GM04504 (cell line): ENCODE measurements at places on chromosomes 7 and 10.

- DNase-seq = no peak
Measured at GRCh38 chr7:147658392-147658967, 932.1 kb upstream of the C7orf33 start.

- no peak for DNase-seq
Measured at GRCh38 chr7:132211971-132212370, 364.3 kb downstream of the PLXNA4 start.

DNA sequence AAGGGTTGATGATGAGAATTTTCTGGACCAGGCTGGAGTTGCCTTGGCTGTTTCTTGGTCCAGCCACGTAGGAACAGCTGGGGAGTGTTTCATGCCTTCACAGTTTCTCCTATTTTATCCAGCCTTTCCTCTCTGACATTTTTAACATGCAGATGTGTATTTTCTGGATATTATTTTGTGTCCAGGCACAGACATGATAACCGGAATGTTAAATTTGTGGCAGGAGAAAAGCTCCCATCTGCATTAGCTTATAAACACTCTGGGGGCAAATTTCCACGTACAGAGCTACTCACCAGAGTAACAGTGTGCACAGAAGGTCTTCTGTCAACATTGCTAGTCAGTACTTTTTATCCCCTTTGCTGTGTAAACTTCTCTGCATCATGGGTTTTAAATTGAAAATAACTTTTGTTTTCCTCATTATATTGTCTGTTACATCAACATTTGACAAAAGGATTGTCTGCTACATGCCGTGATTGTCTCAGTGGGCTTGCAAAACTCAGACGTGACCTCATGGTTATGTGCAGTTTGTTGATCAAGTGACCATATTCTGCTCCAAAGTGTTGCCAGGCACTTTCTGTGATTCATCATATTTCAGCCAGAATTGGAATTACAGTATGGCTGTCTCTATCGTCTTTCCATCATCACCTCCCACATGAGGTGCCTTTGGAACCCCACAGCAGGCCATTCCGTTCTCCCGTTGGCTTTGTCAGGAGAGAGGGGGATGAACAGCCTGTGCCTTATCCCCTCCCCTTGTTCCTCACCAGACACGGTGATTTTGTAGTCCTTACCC lies 41.4 kb downstream of the INSYN2A start:
- DNase-seq = no peak

DNA sequence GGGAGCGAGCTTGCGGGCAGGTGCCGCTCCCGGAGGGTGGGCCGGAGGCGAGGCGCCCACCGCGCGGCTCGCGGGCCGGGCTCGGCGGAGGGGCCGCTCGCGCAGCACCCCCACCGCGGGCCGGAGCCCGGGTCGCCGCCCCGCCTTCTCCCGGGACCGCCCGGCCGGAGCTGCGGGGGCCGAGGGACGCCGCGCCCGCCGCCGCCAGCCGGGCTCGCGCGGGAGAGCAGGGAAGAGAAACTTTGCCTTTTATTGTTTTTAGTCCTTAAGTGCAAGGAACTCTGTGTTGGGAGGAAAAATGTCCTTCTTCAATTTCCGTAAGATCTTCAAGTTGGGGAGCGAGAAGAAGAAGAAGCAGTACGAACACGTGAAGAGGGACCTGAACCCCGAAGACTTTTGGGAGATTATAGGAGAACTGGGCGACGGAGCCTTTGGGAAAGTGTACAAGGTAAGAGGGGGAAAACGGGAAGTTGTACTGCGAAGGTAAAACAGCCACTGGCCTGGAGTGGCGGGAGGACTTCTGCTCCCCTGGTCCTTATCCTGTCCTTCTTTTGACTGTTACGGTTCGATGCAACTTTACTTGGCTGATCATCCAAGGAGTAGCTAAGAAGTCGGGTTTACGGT lies 620 bp downstream of the SLK start:
- DNase-seq = no peak

DNA sequence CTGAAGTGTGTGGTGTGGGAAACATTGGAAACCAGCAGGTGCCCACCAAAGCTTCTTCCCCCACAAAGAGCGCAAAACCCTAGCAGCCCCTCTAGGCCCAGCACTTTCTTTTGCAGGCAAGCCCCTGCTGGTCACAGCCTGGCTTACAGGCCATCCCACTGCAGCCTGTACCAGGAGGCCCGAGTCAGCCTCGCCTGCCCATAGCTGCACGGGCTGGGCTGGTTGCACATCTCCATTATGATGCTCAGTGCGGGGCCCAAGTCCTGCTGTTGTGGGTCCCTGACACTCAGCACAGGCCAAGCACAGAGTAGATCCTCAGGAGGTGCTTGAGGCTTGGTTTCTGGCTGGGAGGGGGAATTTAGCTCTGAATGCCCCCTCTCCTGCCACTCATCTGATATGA lies 8.0 kb downstream of the CDHR1 start:
- no peak for DNase-seq

DNA sequence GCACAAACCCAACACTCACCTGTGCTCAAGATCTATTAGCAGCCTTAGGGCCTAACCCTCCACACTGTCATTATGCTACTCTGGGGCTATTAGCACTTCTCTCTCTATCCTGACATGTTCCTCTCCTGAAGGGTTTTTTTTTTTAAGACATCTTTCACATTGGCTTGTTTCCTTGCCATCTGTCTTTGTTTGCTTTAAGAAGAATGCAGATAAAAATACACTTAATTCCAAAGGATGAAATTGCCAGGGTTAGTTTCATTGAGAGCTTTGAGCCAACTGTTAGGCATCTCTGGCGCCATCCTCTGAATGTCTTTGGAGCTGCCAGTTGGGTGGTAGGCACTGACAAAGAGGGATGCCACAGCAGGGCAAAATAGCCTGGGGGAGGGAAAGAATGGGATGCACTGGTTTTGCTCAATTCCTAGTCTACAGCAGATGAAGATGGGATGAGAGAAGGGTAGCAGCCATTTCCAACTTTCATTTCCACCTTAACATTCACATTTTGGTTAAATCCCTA lies 399.2 kb downstream of the SORCS1 start:
- DNase-seq = no peak

- DNase-seq = no peak
Measured at GRCh38 chr7:16691241-16691640, 45.3 kb downstream of the BZW2 start.

DNA sequence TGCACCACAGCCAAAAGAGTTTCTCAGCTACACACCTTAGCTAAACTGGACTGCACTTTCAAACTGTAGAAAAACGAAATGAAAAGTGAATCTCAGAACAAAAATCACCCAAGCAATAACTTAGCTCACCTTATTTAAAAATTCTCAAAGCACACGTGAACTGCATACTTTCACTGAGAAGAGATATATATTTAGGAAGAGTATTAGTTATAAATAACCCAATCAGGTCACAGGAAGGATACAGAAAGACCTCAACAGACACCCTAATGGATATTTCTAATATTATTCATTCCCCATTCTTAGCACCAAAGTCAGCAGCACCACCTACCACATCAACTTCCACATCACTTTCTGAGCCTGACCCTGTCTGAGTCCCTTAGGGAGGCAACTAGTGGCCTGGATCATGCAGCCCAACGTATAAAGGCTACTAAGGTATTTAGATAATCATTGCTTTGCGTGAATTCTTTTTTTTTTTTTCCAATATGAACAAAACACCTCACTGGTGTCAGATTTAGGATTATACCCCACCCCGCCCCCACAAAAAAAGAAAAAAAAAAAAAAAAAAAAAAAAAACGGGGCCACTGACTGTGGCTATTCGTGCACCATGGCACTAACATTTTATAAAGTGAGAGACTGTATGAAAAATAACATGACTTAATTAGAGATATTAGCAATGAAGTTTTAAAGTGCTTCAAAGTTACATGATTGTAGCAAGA lies 2.6 kb downstream of the ABI1 start:
- DNase-seq = no peak

GRCh38 chr7:68288144-68288593 lies 1291.5 kb downstream of the TYW1 start:
- no peak for DNase-seq

DNA sequence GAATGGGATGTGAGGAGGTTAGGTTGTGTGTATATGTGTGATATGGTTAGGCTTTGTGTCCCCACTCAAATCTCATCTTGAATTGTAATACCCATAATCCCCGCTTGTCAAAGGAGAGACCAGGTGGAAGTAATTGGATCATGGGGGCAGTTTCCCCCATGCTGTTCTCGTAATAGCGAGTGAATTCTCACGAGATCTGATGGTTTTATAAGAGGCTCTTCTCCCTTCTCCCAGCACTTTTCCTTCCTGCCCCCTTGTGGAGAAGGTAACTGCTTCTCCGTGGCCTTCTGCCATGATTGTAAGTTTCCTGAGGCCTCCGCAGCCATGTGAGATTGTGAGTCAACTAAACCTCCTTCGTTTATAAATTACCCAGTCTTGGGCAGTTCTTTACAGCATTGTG lies 47.3 kb downstream of the NPVF start:
- no peak for DNase-seq

DNA sequence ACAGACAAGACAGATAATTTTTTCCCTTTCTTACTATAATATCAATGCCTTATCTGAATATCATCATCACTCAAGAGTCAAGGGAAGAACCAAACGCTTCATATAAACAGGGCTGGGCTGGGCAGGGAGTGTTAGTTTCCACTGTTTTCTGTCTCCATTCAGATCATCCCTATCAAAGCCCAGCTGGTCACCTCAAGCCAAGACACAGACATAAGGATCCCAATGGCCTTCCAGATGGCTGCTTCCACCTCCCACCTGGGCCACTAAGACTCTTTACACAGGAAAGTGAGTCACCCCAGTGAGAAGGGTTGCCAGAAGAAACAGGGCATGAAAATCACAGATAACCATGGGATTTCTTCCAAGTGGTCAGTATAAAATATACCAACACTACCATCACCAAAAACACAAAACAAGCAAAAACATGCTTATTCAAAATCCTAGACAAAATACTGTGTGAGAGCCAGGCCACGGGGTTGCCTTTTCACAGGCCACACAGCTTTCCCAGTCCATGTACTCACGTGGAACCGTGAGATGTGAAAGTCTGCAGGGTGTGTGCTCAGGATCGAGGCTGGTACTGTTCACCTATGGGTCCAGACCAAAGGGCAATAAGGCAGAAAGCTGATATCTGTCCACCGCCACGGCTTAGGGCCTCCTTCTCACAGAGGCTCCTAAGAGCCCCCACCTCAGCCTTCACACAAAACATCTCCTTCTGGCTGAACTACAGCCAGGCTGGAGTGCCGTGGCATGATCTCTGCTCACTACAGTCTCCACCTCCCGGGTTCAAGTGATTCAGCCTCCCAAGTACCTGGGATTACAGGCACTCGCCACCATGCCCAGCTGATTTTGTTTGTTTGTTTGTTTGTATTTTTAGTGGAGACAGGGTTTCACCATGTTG lies 5.7 kb downstream of the PRSS1 start:
- DNase-seq = no peak

GRCh38 chr10:43968076-43968475 lies 319.4 kb upstream of the ZNF32 start:
- no peak for DNase-seq

DNA sequence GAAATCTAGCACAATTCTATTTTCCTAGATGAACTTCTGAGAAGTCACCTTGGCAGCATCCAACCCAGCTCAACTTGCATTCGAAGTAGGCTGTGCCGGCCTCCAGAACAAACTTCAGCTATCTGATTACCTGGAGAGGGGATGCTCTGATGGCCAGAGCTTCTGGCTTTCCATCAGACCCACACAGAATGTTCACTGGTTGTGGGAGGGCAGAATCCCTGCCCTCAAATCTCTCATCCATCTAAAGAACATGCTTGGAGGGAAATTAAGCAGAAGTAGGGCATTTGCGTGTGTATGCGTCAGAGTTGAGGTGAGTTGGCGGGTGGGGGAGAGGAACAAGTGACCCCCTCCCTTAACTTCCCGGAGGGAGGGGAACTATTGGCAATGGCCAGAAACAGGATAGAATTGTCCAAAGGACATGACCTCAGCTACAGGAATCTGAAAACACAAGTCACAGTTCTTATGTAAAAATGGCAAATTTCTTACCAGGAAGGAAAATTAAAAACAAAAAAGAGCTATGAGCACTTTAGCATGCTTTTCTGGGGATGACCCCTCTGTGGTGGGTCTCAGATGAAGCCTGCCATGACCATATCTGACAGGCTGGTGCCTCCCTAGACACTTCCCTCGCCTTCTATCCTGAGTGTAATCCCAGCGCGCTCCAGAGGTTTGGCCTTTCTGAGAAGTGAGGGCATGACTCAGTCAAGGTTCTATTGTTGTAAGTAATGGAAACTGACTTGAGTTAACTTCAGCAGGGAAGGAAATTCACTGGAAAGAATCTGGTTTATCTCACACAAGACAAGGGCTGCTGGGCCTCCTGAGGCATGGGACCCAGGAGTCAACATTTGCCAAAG lies 278.8 kb downstream of the RPS24 start:
- no peak for DNase-seq

GRCh38 chr7:14899030-14899429 lies 3.5 kb downstream of the DGKB start:
- no peak for DNase-seq

DNA sequence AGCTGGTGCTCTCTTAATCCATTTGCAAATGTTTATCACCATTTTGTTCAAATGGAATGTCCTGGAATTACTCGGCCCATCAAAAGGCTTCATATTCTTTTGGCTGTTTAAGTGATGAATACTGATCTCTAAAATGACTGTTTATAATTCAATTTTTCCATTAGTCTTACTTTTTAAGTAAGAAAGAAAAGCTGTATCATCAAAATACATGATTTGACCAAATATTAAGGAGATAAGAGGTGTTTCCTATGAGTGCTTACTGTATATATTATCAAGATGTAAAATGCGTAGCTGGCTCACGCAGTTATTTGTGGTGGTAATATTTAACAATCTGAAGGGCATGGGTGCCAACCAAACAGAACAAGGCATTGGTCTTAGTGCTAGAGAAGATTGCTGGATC lies 51.2 kb downstream of the OTUD1 start:
- no peak for DNase-seq

DNA sequence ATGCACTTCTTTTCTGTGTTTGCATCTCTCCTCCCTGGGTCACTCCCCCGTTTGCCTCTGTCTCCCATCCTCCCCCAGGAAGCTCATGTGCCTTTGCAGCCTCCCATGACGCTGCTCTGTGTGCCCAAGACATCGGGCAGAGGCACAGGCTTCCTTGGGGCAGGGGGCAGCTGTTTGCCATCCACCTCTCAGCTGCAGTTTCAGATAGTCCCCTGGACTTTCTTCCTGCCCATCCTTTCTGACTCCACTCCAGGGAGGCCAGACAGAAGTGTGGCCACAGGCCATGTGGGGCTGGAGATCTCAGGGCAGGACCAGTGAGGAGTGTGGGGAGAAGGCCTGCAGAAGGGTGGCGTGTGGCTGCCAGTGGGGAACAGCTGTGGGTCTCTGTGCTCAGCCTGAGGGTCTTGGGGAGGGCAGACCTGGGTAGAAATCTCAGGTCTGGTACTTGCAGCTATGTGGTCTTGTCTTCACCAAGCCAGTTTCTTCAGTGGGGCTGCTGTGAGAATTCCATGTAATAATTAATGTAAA lies 10.6 kb upstream of the SAMD8 start:
- no peak for DNase-seq

DNA sequence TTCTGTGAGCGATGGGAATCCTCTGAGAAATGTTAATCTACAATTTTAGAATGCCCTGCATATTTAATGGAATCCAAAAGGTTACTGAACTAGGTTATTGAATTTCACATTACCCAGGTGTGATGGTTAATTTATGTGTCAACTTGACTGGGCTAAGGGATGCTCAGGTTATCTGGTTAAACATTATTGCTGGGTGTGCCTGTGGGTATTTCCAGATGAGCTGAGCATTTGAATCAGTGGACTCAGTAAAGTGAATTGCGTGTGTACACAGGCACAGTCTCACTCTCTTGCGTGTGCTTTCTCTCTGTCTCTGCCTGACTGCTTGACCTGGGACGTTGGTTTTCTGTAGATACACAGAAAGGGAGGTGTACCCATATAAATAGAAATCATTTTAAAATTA lies 21.7 kb downstream of the RNF32 start:
- no peak for DNase-seq

- no peak for DNase-seq
Measured at GRCh38 chr10:124027031-124027611, 66.3 kb downstream of the CHST15 start.
